Kidney glomerular epithelial cell (primary cell): ENCODE measurements at places on chromosomes 1 and 21.
A peak's percentile ranks its signal among the peaks of the same experiment; 100 is the strongest.

- no peak for DNase-seq
Measured at GRCh38 chr1:45001011-45001481, 10.1 kb downstream of the HECTD3 start.

DNA sequence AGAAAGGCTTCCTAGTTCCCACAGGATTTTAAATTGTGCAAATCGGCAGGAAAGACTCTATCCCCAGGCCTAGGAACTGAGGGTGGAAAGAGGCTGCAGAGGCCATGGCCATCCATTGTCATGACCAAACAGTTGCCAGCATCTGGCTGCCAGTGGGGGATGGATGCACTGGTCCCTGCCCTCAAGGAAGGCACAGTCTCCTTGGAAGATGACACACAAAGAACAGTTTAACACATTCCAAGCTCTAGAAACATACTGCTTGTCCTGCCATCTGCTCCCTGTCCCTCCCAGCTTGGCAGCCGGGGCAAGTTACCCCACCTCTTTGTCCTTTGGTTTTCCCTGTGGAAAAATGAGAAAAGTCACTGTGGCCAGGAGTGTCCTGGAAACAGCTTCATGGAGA lies 83.2 kb downstream of the BCAR3 start:
- no peak for DNase-seq

DNA sequence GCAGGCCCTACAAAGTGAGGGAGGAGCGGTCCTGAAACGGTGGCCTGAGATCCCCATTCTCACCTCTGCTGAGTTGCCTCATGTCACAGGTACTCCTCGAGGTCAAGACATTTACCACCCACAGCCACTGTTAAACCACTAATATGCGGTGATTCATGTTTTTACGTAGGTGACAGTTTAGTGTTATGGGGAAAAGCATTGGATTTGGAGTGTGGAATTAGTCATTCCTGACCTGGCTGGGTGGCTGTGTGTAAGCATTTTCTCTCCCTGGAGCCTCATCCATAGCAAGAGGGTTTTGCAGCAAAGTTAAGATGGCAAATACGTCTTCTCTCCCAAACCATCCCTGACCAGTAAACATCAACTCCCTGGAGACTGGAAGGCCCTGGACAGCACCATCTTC lies 57.8 kb upstream of the KCNJ6 start:
- peak; percentile 50 for DNase-seq

DNA sequence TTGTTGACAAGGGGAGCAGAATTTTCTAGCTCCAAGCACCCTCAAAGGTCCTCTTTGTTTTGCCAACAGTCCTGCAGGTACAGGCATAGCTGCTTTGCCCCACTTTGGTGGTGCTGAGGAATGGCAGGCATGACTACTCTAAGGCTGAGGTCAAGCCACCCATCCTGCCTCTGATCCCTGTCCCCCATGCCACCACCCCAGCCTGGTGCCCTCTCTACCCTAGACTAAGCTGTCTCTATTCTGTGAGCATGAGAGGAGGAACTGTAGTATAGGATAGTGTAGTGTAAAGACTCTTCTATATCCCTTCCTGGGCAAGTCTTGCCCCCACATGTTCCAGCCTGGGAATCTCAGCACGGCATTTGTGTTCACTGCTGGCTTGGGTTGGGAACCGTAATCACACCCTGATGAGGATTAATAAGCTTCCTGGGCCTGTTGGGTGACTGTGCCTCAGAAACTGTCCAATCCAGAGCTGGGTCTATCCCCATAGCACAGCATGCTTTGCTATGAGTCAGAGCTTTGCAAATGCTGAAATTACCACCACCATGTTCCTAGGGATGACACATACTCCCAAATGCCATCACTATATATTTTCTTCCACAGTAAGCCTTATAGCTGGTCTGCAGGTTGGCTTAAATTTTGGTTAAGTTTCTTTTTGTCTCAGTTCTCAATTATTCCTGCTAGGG lies 105.7 kb upstream of the PPP2R5A start:
- peak; percentile 22 for DNase-seq

DNA sequence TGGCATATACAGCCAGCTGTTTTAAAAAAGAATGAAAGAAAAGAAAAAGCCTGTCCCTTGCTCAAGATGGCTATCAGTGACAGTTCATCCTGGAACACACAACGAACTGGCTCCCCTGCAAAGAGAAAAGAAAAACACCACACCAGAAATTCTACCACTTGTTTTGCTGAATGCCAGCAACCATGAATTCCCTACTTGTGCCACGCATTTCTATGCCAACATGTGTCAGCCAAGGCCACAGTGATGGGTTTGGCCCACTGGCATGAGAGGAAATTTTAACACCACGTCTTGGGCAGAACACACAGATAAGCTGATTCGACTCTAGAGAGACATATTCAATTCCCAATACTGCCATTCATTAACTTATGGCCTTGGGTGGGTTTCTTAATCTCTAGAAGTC lies 64.0 kb downstream of the CAPZB start:
- no peak for DNase-seq

- DNase-seq, result no peak
Measured at GRCh38 chr1:29256979-29257804, 20.9 kb downstream of the PTPRU start.

- no peak for DNase-seq
Measured at GRCh38 chr1:234089396-234089795, 184.9 kb downstream of the SLC35F3 start.

DNA sequence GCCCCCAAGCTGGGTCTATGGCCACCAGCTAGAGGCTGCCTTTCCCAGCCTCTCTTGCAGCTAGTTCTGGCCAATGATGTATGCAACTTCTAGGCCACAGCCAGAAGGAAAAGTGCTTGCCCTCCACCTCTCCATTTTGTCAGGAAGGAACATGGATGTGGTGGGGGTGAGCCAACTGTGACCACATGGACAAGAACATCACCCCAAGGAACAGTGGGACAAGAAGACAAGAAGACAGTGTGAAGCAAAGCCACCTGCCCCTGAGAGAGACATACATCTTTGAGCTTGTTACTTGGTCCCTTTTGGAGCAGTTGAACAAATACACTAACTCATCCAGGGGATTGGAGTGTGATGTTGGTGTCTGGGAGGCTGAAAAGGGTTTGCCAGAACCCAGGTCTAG lies 105.8 kb upstream of the EDN2 start:
- no peak for DNase-seq

GRCh38 chr1:244012202-244012601 lies 38.9 kb upstream of the ZBTB18 start:
- DNase-seq, result peak; percentile 8
